ENCODE measurements at places on chromosomes 5 and 9.

GRCh38 chr5:119453040-119453373 lies 710 bp downstream of the HSD17B4 start:
- DNase-seq, result no peak

- DNase-seq, result no peak
Observed at GRCh38 chr9:124412228-124412575, 3.0 kb downstream of the PSMB7 start.

GRCh38 chr5:83148370-83148769 lies 71.0 kb downstream of the XRCC4 start:
- no peak for DNase-seq

DNA sequence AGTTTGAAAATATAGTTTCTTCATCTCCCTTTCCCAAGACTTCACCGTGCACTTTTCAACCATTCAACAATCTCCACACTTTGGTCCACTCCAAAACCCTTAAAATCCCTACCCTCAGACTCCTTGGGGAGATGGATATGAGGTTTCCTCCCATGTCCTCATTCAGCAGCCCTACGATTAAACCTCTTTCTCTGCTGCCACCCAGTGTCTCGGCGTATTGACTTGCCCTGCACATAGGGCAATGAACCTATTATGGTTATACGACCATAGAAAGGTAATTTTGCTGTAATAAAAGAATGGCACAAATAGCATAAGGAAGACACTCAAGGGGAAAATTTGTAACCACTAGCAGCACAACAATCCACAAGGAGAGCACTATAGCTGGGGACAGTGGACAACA lies 803.5 kb downstream of the TLE1 start:
- no peak for DNase-seq

- DNase-seq, result no peak
Observed at GRCh38 chr5:76074487-76075065, 8.6 kb upstream of the SV2C start.

DNA sequence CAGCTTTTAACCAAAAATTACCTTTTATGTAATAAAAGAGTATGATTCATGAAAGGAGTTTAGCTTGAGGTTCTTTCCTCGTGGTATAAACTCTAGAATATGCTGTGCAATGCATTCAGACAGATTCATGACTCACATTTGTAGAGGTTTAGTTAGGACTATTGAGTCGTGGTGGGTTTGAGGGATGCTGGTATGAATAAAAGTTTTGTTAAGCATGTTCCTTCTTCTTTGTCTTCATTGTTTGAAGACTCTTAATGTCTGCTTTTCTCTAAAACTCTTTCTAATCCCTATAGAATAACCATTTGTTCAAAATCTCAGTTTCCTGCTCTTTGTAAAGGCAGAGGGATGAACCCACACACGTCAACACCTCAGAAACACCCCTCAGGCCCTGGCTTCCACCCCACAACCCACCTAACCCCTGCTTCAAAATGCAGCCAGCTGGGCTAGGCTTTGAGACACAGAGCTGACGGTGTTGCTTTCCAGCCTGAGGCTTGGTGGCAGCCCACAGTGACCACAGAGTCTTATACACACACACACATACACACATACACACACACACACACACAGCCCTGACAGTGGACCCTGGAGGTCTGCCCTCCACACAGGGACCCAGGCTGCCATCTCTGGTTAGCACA lies 69.0 kb upstream of the IRX1 start:
- DNase-seq, result no peak

DNA sequence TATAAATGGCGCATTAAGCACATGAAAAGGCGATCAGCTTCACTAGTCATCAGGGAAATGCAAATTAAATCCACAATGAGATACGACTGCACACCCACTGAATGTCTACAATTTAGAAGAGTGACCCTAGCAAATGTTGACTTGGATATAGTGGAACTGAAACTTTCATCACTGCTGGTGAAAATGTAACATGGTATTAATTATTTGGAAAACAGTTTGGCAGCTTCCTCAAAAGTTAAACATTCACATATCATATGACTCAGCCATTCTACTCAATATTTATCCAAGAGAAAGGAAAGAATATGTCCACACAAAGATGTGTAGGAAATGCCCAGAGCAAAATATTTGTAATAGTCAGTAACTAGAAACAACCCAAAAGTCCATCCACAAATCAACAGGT lies 146.5 kb downstream of the LPAR1 start:
- DNase-seq, result no peak

DNA sequence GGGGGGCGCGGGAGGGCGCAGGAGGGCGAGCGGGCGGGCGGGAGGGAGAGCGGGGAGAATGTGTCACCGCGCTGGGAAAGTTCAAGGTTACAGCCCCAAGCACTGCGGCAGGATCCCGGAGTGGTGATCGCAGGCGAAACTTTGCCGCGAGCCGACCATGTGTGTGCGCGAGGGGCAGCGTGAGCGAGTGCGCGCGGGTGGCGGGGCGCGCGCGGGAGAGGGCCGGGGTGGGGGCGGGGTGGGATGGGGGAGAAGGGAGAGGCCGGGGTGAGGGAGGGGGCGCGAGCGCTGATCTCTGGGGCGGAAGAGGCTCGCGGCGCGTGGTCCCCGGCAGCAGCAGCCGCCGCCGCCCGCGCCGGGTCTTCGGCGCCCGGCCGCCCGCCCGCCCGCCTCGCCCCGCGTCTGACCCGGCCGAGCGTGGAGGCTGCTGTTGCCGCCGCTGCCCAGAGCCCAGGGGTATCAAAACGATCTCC lies at the start of gene NFIB:
Gene NFIB, minus strand, starts transcription at position 191 of the 473 bp plus-strand sequence. CDS start 630 bp downstream, outside the sequence.
- DNase-seq, result no peak

DNA sequence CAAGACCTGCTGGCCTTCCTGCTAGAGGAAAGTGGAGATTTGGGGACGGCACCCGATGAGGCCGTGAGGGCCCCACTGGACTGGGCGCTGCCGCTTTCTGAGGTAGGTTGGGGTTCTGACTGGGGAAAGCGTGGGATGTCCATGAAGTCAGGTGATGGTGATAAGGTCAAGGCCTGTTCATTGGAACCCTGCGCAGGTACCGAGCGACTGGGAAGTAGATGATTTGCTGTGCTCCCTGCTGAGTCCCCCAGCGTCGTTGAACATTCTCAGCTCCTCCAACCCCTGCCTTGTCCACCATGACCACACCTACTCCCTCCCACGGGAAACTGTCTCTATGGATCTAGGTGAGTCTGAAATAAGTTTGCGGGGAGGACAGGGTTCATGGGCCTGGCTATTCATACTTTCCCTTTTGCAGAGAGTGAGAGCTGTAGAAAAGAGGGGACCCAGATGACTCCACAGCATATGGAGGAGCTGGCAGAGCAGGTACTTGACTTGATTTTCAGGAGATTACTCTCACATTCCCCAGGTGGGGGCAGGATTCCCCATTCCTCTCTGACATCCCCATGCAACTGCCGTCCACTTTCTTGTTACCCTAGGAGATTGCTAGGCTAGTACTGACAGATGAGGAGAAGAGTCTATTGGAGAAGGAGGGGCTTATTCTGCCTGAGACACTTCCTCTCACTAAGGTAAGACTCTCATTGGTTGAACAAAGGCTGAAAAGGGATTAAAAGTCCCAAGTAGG lies 505 bp downstream of the CREB3 start:
- peak; percentile 29 for DNase-seq

- no peak for DNase-seq
Observed at GRCh38 chr9:16106021-16106571, 553.3 kb downstream of the CCDC171 start.

DNA sequence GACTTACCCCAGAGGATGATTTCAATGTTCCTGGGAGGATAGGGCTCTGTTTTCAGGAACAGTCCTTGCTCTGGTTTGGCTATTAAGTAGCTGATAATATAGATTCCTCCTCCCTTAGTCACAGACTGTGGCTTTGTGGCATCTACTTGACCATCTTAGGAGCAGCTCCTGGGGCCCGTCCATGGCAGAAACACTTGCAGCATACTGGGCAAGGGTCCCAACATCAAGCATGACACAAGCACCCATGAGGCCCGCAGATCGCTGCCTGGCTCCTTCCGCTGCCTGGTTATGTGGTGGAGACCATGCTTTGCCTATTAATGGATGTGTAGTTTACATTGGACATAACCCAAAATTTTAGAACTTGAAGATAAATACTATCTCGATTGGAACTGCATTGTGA lies 170.1 kb downstream of the ICE1 start:
- no peak for DNase-seq

DNA sequence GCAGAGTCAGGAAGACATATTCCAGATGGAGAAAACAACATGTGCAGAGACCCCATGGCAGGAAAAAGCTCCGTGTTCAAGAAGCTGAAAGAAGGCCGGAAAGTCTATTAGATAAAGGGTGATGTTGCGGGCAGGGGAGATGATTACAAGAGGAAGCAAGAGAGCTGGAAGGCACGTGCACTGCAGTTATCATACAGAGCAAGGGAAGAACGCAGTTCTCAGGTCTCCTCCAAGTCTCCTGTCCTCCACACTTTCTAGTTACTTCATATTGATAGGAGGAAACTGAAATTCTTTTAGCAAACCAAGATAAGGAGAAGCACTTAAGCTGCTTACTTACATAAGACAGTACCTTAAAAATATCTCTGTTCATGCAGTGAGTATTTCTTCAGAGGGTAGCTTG lies 58.3 kb upstream of the PLPP6 start:
- no peak for DNase-seq

DNA sequence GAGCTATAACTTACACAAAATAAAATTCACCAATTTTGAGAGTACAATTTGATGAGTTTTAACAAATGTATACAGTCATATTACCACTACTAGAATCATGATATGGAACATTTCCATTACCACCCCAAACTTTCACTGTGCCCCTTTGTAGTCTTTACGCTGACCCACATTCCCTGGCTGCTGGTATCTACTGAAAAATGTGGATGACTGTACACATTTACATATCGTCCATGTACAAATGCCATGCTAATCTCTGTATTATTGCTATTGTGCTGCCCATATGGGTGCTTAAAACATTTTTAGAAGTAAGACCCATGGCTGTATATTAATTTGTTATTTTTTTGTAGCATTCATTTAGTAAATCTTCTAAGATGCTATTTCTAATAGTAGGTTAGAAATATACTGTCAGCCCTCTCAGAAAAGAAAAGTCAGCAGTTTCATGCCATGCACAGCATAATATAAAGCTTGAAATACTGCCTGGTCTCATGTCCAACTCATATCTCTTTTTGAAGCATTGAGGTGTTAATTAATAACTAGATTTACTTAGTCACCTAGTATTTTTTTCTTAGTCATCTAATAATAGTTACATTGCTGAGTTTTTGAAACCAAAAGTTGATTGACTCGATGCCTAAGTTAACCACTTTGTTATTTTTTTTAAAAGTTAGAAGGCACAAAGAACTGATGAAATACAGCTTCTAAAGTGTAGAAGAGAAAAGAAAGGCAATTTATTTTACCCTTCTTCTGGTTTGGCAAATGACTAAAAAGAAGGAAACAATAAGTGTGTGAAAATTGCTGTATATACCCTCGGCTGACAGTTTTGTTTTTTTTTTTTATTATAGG lies 188.3 kb upstream of the MEF2C start:
- no peak for DNase-seq

DNA sequence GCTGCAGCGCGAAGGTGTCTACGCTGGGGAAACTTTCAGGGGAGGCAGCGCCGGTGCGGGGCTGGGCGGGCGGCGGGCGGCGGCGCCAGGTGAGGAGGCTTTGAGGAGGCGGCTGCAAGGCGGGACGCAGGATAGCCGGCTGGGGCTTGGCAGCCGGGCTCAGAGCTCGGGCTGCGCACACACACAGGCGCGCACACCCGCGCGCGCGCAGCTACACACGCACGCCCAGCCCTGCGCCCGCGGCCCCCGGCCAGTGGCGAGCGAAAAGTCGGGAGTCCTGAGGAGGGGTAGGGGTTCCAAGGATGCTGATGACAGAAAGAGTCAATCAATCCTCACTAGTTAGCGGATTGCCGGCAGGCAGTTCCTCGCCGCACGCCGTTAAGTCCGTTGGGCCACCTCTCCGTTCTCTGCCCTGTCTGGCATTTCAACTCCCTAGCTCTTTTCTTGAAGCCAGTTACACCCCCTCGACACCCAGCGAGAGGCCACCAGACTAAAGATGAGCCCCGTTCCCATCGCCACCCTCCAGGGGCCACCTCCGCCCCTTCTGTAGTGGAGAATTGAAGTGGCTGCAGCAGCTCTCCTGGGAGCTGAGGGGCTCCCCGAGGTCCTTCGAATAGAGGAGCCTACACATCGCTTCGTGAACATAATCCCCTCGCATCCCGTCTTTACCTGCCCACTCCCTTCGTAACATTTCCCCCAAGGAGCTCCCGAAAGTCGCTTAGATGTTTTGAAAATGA lies 1640.3 kb upstream of the C9orf72 start:
- DNase-seq, result no peak
